ENCODE measurements at places on chromosomes 4 and X.

GRCh38 chrX:129830494-129830893, 13.2 kb downstream of the ZDHHC9 start:
- DNase-seq: no peak

- DNase-seq: no peak
Measured at GRCh38 chr4:7887436-7887835, 52.2 kb downstream of the AFAP1 start.

DNA sequence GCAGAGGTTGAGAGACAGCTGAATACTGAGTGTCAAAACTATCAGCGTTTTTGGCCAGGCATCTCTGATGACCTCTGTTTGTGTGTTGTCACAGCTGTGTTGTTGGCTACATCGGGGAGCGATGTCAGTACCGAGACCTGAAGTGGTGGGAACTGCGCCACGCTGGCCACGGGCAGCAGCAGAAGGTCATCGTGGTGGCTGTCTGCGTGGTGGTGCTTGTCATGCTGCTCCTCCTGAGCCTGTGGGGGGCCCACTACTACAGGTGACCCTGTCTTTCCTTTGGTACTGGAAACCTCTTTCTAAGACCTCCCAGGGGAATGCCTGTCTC, 86.9 kb downstream of the EGF start:
- no peak for DNase-seq

- DNase-seq: no peak
Measured at GRCh38 chr4:11628093-11628725, 199.5 kb upstream of the HS3ST1 start.

GRCh38 chr4:184030764-184031163, 125.7 kb downstream of the STOX2 start:
- no peak for DNase-seq

DNA sequence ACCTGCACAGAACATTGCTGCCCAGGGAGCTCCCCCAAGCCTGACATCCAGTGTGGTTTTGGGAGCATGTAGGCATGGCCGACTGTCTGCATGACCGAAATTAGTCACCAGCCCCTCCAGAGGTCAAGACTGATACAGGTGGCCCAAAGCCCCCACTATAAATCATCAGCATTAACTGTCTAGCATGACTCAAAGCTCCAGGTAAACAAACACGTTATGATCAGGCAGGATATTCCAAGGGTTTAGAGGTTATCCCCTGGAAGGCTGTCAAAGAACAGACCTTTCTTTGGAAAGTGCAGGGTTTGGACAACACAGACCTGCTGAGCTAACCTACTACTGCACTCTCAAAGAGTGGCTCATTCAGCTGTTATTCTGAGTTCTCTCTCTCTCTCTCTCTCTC, 2.1 kb upstream of the FAM9A start:
- no peak for DNase-seq

DNA sequence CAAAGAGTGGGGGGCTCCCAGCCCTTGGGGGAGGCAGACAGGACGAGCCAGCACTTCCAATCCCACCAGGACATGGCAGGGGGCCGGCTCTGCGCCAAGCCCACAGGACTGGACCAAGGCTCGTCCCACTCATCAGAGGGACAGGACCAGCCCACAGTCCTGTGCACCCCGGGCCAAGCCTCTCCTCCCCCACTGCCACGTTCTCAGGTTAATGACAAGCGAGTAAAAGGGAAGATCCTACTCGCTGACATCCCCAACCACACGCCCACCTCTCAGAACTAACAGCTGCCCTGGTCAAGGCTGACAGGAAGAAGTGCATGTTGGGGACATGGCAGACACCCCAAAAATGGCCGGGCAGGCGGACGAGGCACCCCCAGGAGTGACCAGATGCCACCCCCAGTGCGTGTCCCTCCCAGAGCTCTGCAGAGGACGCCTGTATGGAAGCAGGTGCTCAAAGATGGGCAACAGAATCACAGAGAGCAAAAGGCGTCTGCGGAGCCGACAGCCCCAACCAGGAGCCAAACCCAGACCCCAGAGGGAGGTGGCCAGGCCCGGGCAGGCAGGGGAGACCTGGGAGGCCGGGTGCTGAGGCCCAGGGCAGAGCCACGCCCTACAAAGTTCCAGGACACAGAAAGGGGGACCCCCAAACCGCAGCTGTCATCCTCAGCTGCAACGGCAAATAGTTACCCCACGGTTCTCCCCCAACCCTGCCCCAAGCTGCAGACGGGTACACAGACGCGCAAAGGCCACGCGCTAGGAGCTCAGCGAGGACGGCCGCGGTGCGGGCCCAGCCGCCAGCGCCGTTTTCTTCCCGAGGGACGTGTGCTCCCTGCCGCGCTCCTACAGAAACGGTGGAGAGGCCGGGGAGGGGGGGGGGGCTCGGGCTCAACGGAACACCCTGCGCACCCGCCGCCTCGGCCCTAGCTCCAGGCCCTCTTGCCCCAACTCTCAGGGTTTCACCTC, 1.7 kb downstream of the CTBP1 start:
- peak; percentile 64 for DNase-seq

DNA sequence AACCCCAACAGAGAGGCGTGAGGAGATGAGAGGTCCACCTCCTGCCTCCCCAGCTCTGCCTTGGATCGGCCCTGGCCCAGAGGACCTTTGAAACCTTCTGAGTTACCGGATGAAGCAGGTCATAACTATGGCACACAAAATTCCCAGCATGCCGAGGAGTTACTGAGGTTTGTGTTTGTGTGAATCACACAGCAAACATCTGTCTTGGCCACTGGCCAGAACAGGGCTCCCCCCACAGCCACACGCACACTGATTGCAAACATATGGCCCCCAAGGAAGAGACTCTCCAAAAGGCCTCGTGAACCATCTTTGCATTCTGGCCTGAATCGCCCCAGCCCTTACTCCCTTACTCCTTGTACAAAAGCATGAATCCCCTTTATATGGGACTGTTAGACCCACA, 18.9 kb downstream of the RPS4X start:
- DNase-seq: no peak

- no peak for DNase-seq
Measured at GRCh38 chr4:159950707-159951106, 847.8 kb downstream of the RAPGEF2 start.

- DNase-seq: no peak
Measured at GRCh38 chr4:7421356-7422150, 13.2 kb downstream of the PSAPL1 start.

DNA sequence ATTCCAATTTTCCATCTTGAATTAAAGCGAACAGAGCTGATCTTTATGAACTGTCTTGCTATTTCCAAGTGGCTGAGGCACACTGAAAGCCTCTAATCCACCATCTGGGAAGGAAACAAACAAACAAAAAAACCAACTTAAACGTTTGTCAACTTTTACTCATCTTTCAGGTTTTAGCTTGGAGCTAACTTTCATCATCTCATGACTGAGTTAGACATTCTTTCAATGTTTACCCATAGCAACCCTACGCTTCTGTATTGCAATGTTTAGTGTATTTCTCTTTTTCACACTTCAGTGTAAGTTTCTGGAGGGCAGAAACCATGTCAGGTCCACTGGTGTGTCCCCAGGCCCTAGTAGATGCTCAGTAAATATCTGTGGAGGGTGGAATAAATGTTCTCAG, 343.8 kb downstream of the GBA3 start:
- no peak for DNase-seq

GRCh38 chrX:153299855-153300254, 21.7 kb downstream of the PNMA6F start:
- no peak for DNase-seq

GRCh38 chr4:10316851-10317250, 140.4 kb downstream of the ZNF518B start:
- no peak for DNase-seq

- DNase-seq: no peak
Measured at GRCh38 chr4:102551958-102552565, 50.9 kb downstream of the NFKB1 start.

- peak; percentile 49 for DNase-seq
Measured at GRCh38 chrX:133215747-133216146, 2.4 kb downstream of the TFDP3 start.

DNA sequence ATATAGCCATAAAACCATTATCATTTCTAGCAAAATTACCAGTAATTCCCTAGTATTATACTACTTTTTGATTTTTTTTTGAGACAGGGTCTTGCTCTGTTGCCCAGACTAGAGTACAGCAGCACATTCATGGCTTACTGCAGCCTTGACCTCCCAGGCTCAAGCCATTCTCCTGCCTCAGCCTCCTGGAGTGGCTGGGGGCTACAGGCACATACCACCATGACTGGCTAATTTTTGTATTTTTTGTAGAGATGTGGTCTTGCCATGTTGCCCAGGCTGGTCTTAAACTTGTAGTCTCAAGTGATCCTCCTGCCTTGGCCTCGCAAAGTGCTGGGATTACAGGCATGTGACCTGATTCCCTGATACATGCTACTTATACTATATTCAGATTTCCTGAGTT, 13.7 kb downstream of the N4BP2 start:
- DNase-seq: no peak

DNA sequence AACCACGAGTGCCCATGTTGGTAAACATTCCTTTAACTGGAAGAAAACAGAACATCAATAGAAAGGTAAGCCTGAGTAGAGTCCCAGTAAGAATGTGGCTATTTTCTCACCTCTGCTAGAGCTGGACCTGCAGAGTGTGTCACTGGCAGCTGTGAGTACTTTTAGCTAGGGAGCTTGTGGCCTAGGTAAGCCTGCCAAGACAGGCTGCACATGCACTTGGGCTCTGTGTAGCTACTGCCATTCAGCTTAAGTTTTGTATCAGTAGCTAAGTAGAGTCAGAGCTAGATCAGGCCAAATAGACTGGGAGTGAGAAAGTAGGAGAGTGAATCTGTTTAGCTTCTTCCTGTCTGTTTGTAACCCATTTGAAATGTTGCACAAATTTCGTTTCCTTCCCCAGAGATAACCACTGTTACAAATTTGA, 35.3 kb downstream of the RBPJ start:
- DNase-seq: no peak
